Activated naive CD4-positive, alpha-beta T cell treated with anti-CD3 and anti-CD28 coated beads, Interleukin-2, amount 10 ng/mL, durations not matched to agents 7 days and 5 days (primary cell): ENCODE measurements at places on chromosomes 13 and 19.

DNA sequence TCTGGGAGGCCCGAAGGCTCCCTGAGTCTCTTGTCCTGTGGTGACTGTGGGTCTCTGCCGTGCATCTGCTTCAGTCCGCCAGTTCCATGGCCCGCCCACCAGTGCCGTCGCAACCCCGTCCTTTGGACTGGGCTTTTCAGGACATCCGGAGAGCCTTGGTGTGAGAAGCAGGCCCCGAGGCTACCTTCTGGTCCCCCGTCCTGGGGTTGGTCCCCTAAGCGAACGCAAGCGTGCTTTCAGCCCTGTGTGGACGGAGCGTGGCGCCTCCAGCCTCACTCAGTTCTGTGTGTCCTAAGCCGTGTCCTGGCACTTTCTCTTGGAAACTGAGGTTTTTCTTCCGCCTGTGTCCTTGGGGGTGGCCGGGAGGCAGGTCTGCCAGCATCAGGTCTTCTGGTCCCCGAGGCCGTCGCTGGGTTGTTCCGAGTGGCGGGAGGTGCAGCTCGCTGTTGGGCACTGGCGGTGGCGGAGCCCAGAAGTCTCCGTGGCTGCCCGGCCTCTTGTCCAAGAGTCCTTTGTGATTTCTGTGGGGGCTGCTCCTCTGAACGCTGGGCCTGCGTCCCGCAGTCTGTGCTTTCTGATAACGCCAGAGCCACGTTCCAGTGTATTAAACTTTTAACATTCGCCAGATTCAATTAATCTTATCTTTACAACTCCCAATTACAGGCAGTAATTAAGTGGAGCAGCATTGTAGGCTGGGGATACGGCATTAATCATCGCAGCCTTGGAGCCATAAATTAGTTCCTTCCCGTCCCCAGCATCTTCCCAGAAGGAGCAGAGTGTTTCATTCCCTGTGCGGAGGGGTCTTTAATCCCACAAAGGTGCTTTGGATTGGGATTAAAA lies 99.5 kb downstream of the KDM4B start:
- DNase-seq: no peak

GRCh38 chr13:79593641-79594275 lies 112.8 kb downstream of the NDFIP2 start:
- DNase-seq: no peak

DNA sequence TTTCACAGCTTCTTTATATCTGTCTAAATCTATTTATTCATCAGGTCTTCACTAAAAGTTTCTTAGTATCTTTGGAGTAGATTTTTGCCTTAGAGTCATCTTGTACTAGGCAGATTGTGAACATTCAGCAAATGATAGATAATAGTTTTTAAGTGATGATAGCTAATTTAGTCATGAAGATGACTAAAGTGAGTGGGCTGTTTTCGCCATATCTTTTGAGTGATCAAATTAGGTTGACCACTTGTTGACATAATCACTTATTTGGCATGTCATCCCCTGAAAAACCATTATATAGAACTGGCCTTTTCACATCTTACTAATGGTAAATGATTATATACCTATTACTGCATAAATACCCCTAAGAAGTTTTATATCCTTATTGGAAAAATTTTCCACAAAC lies 999.2 kb downstream of the PCDH17 start:
- no peak for DNase-seq

DNA sequence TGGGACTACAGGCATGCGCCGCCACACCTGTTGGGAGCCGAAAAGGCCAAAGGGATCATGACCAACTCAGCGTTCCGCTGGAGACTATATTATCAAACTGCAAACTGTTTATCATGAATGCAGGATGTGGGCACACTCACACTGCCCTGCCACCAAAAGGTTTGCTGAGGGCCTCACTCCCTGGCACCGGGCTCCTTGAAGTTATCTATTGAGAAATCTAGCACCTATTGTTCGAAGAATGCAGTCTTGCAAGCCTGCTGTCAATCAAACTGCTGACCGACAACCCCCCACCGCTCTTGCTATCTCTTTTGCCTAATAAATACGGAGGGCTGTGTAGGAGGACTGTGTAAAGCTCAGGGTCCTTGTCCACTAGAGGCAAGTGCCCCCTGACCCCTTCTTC lies 5.2 kb upstream of the ZNF836 start:
- DNase-seq: no peak

GRCh38 chr19:1567848-1568227 lies 287 bp downstream of the MEX3D start:
- no peak for DNase-seq

DNA sequence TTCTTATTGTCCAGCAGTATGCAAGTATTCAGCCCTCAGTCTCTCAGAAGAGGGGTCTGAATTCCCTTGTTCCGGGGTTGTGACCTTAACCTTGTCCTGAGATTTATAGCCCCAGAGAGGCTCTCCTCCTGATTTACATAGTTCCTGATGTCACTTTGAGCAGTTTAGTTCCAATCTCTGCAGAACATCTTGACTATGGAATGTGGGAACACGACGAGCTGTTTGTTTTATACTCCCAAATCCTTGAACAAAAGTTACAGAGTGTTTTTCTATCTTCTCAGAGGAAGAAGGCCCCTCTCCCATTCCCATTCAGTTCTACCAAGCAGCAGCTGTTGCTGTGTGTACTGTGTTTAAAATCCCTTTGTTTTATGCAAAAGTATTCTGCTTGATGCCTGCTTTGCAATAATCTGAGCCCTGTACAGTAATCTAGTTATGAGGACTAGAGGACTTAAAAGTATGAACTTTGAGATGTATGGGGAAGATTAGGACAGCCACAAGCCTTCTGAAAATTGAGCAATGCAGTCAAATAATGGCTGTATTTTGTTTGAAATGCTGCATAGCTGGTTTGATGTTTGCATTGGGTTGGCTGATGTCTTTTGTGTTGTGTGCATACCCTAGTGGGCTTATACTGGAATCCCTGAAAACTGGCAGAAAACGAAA lies 74.7 kb downstream of the KL start:
- no peak for DNase-seq

DNA sequence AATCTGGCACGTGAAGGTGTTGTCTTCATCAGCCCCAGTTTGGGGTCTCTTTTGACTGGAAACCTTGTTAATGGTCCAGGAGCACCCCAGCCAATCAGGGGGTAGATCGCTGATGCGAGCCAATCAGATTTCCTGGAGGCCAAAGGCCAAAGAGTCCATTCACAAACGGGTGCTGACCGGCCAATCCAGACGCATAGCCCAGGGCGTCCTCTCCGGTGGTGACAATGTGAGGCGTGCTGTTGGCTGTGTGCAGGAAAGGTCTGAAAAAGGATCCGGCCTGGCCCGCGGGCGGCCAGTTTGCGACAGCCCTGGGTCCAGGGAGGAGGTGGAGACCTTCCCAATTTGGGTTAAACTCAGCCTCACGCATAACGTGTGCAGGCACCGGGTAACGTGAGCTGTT lies 3.1 kb downstream of the MAST3 start:
- no peak for DNase-seq

- no peak for DNase-seq
Observed at GRCh38 chr13:106958621-106959048, 390.7 kb upstream of the ARGLU1 start.

DNA sequence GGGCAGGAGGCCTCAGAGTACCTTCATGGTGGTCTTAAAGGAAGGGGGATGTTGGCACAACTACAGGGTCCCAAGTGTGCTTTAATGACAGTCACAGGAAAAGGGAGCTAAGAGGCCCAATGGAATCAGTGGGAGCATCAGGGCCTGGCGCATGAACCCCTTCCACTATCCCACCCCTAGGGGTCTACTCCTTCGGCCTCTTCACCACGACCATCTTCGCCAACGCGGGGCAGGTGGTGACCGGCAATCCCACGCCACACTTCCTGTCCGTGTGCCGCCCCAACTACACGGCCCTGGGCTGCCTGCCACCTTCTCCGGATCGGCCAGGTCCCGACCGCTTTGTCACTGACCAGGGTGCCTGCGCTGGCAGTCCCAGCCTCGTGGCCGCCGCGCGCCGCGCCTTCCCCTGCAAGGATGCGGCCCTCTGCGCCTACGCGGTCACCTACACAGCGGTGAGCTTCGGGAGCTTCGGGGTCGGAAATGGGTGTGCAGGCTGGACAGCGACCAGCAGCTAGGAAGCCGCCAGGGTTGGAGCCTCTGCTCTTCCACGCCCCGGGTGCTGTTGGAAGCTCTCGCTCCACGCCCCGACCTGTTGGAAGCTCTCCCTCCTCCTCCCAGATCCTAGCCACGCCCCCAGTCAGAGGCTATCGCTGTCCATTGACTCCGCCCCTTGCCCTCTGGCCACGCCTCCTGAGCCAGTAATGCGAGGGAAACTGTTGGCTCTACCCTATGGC lies 6.0 kb downstream of the PLPPR2 start:
- DNase-seq: no peak

DNA sequence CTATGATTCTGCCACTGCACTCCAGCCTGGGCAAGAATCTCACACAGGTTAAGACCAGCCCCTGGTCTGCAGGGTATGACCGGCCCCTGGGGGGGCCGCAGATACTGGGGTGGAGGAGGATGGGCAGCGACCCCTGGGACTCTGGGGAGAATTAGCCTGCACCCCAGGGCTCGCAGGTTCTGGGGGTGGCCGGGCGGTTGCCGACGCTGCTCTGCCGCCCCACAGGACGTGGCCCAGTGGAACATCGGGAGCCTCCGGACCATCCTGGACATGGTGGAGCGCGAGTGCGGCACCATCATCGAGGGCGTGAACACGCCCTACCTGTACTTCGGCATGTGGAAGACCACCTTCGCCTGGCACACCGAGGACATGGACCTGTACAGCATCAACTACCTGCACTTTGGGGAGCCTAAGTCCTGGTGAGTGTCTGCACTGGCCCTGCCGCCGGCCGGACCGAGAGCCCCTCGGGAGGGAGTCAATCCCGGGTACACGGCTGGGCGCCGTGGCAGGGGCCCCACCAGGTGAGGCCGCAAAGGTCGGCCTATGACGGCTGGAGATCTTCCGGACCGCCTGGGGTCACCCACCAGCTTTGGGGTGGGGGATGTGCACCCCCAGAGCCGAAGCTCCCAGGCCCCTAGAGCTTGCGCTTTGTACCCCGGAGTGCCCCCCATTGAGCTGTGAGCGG lies 78.5 kb downstream of the KDM4B start:
- DNase-seq: no peak

DNA sequence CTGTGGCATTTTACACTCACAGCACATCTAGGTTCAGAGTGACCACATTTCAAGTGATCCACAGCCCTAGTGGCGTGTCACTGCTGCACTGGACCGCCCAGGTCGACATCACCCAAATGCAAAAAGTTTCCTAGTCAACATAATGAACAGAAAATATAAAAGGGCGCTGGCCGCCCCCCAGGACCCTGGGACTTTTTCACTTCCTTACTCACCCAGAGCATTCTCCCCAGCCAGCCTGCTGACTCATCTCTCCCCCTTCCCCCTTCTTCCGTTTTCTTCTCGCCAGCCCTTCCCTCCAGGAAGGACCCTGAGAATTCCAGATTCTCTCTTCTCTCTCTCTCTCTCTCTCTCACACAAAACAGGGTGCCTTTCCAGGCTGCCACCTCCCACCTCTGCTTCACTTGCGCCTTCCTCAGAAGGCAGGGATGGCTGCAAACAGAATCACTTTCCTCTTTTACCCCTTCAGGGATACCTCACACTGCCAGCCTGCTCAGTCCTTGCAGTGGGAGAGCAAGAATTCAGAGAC lies 21.0 kb upstream of the GRWD1 start:
- DNase-seq: no peak

DNA sequence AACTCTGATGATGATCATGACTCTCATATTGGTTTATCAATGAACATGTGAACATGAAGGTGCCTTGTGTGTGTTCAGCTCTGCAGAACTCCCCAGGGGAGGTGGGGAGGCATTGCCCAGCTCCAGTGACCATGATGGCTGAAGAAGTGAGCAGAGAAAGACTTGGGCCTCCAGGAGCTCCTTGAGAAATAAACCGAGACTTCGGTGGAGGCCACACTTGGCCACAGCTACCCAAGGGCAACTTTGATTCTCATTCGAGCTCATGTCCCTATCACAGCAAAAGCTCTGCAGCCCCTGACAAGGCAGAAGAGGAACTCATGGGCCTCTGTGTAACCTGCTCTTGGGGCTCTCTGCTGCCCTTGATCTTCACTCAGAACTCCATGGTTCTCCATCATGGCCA lies 44.1 kb upstream of the ZNF536 start:
- DNase-seq: no peak

DNA sequence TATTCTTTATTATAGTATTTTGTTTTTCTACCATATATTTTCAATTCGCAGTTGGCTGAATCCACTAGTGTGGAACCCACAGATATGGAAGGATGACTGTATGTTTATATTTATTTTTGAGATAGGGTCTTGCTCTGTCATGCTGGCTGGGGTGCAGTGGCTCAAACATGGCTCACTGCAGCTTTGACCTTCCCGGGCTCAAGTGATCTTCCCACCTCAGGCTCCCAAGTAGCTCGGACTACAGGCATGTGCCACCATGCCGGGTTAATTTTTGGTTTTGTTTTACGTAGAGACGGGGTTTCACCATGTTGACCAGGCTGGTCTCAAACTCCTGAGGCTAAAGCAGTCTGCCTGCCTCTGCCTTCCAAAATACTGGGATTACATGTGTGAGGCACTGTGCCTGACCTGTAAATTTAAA lies 9.6 kb downstream of the SLC35E1 start:
- DNase-seq: no peak

GRCh38 chr13:111789420-111789819 lies 277.5 kb upstream of the SOX1 start:
- no peak for DNase-seq

DNA sequence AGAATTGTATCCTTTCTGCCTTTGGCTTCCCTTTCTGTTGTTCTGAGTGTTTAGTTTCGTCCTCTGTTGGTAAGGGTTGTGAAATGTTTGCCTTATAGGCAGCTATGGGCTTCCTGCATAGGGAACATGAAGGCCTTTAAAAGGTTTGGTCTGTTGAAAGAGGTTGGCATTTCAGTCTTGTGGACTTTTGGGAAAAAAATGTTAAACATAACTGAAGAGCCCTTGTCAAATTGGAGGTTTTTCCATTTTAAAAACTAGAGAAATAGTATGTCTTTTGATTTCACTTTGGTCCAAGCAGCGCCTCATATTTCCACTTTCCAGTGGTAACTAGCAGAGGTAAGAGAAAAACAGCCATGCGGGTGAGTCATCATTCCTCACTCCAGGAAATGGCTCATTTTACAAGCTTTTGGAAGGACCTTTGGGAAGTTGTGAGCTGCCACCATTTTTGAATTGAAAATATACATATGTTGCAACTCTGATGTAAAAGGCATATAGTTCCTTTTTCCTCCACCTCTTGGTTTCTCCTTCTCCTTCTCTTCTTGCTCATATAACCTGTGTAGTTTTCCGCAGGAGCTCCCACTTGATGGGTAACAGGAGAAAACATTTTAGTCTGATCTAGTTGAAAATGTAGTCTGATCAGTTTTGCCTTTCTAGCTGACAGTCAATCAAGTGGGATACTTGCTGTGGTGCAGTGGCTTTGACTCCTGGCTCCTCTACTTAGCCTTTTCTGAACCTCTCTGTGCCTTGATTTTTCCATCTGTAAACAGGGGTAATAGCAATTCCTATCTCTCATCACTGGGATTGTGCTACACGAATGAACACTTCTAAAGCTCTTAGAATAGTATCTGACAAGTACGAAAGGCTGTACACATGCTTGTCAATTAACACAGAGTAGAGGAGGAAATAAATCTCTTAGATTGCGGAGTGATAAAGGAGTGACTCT lies 23.0 kb downstream of the GPC6 start:
- DNase-seq: no peak

- no peak for DNase-seq
Observed at GRCh38 chr13:33213797-33214196, 71.8 kb downstream of the STARD13 start.

- DNase-seq: no peak
Observed at GRCh38 chr13:46267166-46267565, 55.4 kb downstream of the LRRC63 start.
